ENCODE measurements at places on chromosomes 12 and 14.

GRCh38 chr12:112179916-112180315 is 54.6 kb downstream of the TRAFD1 start:
- DNase-seq: no peak

GRCh38 chr14:76923431-76924370 is 97.5 kb downstream of the LRRC74A start:
- no peak for DNase-seq

DNA sequence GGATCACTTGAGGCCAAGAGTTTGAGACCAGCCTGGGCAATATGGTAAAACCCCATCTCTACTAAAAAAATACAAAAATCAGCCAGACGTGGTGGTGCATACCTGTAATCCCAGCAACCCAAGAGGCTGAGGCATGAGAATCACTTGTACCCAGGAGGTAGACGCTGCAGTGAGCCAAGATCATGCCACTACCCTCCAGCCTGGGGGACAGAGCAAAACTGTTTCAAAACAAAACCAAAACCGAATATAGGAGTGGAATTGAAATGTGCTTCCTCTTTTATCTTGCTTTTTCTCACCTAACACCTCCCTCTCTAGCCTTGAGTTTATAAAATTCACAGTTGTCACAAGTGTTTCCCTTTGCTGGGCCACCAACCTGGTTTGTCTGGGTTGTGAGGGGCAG is 181.9 kb downstream of the PAH start:
- no peak for DNase-seq

- no peak for DNase-seq
Observed at GRCh38 chr14:92692822-92693226, 55.6 kb downstream of the LGMN start.

DNA sequence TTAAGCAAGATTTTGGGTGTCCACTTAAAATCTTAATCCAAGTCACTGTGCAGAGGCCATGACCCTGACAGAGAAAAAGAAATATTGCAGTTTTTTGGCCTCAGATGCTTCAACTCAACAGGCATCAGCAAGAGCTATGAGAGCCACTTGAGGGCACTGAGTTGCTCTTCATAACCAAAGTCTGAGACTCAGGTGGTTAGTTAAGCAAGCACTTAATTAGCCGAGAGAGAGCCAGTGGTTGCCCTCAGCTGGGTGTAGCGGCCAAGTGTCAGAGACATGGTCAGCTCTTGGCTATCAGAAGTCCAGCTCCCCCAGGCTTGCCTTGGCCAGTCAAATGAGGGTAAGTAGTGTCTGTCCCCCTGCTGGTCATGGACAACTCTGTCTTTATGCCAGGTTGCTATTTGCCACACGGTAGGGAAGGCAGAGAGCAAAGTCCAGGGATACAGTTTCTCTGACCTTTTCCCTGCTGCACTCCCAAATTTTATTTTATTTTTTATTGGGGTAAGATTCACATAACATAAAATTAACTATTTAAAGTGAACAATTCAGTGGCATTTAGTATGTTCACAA is 9.0 kb upstream of the KRT71 start:
- no peak for DNase-seq

- no peak for DNase-seq
Observed at GRCh38 chr14:95211721-95212504, 54.6 kb upstream of the DICER1 start.

GRCh38 chr12:113214895-113215400 is 6.3 kb upstream of the TPCN1 start:
- no peak for DNase-seq

DNA sequence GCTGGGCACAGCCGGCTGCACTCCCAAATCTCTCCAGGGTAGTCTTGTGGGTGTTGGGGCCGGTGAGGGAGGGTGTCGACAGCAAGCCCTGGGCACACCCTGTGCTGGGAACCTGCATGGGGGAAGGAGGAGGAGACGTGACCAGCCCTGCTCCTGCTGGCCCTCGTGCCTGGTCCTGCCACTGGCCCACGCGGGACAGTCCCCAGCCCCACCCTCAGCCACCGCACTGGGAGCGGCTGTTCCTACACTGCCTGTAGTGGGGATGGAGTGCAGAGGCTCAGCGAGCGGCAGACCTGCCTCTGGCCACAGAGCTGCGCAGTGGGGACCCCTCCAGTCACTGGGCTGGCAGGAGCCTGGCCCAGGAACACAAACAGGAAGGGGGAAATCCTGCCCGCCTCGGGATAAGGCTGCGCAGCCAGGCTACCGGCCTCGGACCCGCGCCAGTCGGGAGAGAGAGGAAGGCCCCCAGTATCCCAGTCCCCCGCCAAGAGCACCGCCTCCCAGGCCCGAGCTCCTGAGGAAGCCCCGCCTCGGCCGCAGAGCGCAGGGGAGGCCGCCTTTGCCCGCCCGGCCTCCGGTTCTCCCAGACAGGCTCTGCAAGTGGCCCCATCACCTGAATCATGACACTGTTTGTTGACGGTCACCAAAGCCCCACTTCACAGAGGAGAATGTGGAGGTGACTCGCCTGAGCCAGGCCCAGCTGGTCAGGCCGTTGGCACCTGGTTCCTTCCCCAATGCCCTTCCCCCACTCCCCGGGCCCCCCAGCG is 10.6 kb downstream of the AHNAK2 start:
- DNase-seq: no peak

GRCh38 chr12:42790761-42791151 is 201.2 kb upstream of the PRICKLE1 start:
- DNase-seq: no peak

- no peak for DNase-seq
Observed at GRCh38 chr12:123021688-123022604, 41.5 kb downstream of the ARL6IP4 start.

DNA sequence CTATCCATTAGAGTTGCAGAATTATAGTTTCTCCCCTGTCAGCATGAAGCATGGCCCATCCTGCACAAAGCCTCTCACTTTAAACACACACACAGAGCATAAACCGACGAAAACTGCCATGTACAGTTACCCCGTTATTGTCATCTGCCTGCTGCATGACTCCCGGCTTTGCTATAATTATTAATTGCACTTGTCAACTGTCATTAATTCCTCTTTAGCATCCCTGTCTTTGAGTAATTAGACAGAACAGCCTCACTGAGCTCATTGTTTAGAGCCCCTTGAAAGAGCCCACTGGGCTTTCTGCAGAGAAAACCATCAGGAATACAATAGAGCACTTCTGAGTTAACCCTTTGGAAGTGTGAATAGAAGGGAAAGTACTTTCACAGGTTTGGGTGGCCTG is 307.2 kb upstream of the SOX5 start:
- no peak for DNase-seq

GRCh38 chr12:3646561-3647241 is 106.2 kb downstream of the CRACR2A start:
- DNase-seq: no peak

- DNase-seq: no peak
Observed at GRCh38 chr14:38662781-38663180, 406.9 kb upstream of the CLEC14A start.

DNA sequence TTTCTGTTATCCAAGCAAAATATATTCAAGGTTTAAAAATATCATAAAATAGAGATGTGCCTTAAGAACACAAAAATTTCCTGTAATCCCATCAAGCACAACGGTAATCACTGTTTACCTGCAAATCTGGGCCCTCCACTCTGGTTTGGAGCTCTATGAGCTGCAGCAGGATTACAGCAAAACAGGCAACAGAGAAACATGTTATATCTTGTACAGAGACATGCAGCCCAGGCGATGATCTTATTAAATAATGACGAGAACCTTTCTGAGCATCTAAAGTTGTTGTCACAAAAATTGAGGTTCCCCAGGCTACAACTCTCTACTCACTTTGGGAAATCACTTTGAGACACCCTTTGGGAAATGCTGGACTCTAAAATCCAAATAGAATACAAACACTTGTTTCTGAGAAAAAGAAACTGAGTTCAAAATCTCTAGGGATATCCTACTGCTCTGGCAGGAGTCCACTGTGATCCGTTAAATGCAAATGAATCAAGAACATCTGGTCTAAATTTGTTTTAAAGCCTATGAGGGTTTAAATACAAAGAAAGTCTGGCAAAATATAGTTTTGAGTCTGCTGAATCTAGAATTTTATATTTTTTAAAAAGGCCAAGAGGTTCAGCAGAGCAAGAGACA is 36.3 kb downstream of the STON2 start:
- no peak for DNase-seq
